NCI-H187 (cell line): ENCODE measurements at places on chromosomes 11 and 22.
A peak's percentile ranks its signal among the peaks of the same experiment; 100 is the strongest.

- DNase-seq, result no peak
These were observed 137.1 kb downstream of the ARHGAP42 start for GRCh38 chr11:100824041-100824809.

DNA sequence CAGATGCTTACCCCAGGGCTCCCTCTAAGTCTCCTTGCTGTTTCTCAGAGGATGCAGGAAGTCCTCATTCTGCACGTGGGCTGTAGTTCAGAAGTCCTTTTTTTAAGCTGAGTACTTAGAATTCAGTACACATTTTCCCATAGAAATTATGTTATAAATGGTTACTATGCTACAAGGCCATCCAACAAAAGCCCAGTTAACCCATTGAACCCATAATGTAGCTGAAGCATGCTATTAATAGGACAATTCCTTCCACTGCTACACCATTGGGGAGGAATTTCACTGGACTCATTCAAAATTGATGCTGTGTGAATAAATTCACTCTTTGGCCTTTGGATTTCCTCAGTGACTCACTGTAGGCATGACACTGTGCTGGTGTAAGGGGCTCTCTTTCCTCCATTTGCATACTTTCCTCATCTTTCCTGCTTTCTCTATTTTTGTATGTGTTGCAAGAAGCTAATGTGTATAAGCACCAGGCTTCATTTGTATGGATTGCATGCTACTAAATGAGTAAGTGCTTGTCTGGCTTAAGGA lies 148.0 kb downstream of the NTM start:
- no peak for DNase-seq

DNA sequence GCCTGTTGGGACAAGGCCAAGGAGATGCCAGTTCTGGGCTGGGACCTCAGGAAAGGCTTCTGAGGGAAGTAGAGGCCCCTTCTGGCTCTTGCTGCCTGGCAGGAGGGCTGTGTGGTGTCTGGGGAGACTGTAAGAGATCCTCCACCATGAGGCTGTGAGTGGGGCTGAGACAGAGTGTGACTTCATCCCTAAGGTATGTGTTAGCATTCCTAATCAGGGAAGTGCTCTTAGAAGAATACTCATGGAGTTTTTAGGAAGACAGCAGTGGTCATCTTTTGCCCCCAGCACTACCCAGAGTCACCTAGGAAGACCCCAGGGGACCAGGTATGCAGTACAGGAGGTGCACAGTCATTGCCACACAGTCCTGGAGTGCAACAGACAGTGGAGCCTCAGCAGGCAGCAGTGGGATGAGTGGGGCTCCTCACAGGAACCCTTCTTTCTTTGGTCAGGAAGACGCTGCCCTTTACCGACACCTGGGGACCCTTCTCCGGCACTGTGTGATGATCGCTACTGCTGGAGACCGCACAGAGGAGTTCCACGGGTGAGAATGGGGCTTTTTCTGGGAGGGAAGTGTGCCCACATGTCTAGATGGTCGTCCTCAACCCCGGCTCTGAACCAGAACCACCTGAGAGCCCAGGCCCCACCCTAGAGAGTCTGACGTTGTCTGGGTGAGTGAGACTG lies 2.8 kb downstream of the RIC8A start:
- DNase-seq, result no peak

DNA sequence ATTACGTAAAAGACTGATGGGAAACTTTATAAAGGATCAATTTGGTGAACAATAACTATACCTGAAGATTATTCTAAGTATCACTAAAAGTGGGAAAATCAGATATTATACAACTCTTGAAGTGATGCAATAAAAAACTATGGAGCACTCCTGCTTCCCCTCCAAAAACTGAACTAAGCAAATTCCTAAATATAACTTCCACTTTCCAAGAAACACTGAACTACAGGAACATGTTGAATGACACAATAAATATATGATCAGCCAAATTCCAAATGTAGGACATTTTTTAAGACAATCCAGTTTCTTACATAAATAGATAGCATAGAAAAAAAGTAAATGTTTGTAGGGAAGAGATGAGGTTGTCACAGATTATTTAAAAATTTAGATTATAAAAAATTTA lies 102.1 kb upstream of the APOA1 start:
- DNase-seq, result no peak

DNA sequence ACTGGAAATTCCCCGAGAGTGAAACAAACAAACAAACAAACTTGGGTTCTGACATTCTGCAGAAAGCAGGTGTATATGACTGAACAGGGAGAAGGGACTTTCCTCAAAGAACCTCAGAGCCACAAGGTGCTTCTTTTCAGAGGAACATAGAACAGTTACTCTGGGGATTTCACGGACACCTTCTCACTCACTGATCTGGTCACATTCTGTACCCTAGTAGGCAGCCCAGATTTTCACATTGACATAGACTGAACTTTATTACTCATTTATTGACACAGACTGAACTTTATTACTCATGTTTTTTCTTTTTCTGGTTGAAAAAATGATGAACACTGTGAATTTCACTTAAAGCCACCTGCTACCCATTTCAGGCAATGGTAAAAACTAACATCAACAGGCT lies 263.0 kb downstream of the OPCML start:
- DNase-seq, result no peak

DNA sequence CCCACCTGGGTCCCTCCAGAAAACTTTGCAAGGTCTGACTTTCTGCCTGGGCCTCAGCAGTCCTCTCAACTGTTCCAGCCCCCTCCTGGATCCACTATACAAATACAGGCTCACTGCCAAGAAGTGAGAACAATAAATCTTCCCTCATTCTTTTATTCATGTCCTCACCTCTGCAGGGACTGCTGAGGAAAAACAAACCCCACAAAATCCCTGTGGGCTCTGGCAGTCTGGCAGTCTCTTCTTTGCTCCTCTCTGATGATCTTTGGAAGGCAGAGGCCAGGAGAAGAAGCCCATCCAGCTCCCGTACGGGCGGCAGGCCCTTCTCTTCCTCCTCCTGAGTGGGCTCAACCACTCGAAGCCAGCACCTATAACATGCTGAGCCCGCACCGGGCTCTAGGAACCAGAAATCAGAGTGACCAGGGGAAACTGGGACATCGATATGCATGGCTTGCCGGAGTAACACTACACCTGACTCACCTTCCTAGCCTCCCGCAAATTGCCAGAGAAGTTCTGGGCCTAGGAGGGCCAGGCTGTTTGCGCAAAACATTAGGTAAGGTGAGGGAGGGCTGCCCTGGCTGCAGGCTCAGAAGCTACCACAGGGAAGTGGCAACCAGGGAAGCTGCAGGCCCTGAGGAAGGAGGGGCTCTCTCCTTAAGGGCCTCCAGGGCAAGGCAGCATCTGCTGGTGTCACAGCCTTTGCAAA lies 24.2 kb downstream of the TMPRSS5 start:
- peak; percentile 23 for DNase-seq

DNA sequence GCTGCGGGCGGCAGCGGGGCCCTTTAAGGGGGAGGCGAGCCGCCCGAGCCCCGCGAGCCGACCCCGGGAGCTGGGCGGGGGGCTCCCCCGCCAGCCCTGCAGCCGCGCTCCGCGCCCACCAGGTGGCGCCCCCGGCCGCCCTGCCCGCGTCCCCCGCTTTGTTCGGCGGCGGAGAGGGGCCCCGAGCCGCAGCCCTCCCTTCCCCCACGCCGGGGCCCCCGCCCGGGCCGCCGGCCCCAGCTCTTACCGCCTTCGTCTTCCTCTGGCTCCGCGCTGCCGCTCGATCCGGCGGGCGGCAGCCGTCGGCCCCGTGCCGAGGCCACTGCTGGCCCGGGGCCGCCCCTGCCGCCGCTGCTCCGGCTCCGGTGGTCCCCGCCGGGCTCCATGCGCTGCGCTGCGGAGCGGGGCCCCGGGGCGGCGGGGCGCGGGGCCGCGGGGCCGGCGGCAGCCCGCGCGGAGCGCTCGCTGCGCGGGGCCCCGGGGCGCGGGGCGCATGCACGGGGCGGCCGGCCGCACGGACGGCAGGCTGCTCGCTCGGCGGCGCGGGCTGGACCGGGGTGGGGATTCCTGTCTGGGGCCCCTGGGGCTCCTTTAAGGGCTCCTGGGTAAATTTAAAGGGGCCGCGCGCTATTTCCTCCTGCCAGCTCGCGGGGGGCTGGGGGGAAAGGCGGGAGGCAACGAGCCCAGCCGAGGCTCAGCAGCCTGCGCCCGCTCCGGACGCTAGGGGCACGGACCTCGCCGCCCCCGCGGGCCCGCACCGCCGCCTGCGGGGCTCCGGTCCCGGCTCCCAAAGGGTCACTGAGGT lies at the start of gene ZFTA:
Gene ZFTA, minus strand, starts transcription at position 539 of the 805 bp plus-strand sequence. Its CDS starts 153 bp downstream, at position 386.
- peak; percentile 30 for DNase-seq

- DNase-seq, result no peak
These were observed 39.8 kb downstream of the SYN3 start for GRCh38 chr22:33018232-33018864.

DNA sequence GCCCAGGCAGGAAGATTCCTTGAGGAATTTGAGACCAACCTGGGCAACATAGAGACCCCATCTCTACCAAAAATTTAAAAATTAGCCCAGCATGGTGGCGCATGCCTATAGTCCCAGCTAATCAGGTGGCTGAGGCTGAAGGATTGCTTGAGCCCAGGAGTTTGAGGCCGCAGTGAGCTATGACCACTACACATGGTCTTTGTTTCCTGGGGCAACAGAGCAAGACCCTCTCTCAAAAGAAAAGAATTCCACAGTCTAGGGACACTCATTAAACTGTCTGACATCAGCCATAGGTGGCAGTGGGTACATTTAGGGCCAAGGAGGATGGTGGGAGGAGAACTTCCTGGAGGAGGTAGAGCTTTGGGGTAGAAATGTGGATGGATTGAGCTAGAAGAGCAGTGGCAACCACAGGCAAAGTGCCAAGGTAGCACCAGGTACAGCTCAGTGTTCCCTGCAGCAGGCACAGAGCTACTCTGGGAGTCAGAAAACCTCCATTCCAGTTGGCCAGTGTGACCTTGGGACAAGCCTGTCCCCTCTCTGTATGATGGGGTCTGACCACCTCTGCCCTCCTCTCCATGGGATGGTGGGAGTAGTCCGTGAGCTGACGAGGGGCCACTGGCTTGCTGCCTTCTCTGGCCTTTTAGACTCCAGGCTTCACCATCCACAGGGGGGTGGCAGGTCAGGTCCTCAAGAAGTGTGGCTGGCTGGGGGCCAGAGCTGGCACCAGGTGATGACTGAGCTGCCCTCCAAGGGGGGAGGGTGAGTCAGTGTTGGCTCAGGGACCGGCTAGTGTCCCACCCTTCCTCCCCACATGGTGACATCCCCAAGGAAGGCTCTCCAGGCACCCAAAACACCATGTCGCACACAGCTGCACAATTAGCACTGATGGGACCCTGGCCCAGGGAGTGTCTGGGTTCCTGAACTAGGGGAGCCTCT lies 3.7 kb upstream of the CLCF1 start:
- DNase-seq, result no peak

GRCh38 chr11:108616549-108616948 lies 23.0 kb upstream of the EXPH5 start:
- no peak for DNase-seq
